Activated CD4-positive, alpha-beta T cell treated with anti-CD3 and anti-CD28 coated beads for 1 hour (primary cell): ENCODE measurements at places on chromosomes 5 and 9.

DNA sequence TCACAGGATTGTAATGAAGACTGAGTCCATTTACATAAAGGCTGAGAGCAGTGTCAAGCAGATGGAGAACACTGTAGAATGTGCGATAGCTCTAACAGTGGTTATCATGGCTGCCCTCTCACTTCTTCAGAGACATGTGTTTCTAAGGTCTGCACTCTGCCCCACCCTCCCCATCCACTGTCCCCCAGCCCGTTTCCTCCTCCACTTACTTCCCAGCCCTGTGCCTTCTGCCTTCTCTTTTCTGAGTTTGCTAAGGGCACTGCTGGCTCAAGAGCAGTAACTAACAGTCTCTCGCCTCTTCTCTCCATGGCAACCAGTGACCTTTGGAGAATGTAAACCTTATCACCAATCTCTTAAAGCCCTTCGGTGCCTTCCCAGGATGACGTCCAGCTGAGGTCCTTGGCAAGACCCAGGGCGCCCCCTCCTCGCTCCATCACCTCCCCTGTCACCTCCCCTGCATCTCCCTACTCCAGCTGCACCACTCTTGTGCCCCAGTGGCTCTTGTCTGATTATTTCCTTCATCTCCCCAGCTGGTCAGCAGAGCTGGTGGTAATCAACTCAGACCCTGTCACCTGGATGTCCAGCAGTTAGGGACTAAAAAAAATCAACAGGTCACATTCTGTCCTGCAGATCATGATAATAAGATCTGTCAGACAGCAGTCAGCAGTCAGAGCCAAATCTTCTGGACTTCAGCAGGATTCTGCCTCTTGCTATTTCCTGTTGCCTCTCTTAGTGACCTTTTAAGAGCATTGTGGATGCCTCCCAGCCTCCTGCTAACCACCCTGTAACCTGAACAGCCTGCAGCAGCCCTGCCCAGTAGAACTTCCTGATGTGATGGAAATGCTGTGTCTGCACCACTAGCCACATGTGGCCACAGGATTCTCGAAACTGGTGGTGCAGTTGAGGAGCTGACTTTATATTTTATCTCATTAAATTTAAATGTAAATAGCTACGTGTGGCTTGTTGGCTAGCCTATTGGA lies 9.0 kb downstream of the FXN start:
- DNase-seq: no peak

GRCh38 chr5:148856009-148856367 lies 29.6 kb downstream of the ADRB2 start:
- no peak for DNase-seq

DNA sequence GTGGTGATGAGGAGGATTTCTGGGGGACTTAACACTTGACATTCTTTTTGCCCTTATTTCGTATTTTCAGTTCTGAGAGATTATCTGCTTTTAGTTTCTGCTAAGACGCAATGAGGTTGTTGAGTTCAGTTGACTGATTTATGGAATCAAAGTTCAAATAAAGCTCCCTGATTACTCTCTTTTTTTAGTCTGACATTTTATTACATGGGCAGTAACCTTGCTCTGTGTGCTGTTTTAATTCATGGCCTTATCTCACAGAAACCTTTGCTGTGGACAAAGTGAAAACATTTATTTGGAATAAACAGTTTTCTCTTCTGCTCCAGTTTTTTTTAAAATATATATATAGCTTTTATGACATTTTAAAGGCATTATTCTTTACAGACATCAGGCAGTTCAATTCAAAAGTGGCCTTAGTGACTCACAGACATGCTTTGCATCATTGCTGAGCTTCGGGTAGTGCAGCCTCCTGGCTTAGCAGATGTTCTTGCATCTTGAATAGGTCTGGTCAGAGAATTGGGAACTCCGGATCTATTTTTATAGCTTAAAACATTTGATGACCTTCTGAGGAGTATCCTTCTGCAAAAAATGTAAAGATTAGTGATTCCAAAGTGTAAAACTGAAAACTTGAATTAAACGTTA lies 162.9 kb downstream of the FAM170A start:
- DNase-seq: no peak

DNA sequence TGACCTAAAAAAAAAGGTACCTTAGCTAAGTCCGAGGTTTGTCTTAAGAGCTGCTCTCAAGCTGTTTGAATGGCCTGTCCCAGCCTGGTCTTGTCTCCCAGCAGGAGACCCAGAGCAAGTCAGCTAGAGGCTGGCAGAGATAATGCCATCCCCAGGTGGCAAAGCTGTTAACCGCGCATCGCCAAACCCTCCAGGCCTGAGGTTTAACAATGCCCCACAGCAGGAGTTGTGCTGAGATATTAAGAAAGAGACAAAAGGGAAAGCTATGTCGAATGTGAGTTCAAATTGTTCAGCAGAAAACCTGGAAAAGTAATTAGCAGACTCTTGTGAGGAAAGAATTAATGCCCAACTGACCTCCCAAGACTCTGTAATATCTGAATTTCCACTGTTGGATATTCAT lies 187.1 kb downstream of the FSTL4 start:
- no peak for DNase-seq

DNA sequence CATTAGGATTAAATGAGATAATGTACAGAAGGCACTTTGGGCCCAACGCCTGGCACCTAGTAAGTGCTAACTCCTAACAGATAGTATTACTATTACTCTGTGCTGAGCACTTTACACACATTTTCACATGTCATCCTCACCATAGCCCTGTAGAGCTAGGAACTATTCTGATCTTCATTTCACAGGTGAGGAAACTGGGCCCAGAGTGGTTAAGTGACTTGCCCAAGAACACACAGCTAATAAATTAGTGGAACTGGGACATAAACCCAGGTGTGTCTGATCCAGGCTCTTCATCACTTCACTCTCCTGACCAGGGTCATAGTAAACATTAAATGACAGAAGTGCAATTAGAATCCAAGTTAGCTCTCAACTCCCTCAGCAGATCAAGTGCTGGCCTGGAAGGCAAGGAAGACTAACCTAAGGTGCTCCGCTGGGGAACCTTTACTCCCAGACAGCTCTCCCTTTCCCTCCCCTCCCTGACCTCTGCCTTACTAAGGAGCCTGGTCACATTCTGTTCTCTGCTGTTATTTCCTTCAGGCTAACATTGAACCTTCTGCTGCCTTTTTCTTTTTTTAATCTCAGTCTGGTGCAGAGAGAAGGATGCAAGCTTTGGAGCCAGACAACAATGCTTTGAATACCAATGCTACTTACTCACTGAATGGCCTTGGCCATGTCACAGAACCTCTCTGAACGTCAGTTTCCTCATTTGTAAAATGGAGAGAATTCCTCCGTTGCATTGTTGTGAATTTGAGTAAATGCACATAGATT lies 4.1 kb upstream of the ADRA1B start:
- no peak for DNase-seq

DNA sequence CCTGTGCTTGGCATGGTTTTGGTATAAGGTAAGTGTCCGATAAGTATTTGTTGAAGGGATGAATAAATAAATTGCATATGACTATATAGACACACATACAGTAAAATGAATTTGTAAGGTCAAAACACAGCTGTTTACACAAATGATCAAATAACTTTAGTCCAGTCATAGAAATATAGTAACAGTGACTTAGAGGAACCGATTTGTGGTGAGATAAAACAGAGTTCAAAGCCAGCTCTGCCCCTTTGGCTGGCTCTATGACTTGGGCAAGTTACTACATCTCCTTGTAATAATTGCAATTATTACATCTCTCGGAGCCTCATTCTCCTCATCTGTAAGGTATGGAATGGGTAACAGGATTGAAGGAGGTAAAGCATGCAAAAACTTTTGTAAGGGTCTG lies 384.0 kb downstream of the PLK2 start:
- no peak for DNase-seq
